ENCODE measurements at places on chromosomes 3 and 15.

- no peak for DNase-seq
These were observed 200.3 kb upstream of the SEMA6D start for GRCh38 chr15:47516972-47517371.

- peak; percentile 79 for DNase-seq
These were observed 1.7 kb upstream of the SLC9A9 start for GRCh38 chr3:143849854-143850549.

DNA sequence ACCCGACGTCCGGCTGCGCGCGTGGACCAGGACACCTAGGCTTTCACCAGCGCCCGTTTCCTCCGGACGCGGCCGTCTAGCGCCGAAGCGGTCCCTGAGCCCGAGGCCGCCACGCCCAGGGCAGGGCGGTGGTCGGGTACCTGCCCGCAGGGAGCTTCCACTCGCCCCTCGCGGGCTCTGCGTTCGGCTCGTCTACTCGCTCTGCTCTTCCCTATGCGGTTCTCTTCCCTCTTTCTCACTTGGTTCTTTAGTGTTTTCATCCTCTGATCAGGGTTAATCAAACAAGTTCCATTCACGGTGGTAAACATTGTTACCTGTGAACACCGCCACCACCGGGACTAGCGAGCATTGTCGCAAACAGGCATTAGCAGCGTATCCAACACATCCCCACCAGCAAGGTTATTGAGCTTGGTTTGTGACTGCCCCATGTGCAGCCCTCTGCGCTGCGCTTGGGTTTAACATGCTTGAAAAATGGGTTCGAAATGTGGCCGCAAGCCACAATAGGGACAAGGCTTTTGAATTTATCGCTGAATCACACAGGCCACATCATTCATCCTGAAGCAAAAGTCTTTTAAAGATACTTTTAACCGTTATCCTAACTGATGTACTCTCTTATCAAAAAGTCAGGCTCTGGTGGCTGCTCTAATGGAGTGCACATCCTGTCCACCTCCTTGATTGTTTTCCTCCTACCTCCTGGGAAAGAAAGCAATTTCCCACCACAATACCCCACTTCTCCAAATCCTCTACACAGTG, 843 bp upstream of the CD47 start:
- DNase-seq, result no peak

DNA sequence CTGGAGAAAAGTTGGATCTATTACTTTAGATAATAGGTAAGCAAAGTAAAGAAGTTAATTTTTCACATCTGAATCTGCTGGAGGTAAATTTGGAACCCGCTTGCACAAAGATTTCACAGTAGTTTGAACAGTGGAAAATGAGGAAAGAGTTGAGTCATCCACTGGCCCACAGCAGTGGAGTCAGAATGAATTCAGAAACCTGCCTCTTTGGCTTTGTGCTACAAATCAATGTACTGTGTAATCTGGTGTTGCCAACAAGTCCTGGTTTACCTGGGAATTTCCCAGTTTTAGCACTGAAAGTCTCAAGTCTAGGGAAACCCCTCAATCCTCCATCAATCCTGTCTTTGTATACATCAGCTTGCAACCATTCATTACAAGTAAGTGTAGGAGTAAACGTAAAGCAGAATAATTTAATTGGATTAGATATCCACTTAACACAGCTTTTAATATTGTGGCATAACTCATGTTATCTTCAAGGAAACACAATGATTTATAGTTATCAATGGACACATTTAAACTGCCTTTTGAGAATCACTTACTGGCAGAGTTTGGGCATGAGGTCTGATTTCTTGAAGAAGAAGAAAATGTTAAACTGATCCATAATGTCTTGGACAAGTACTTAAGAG, 100.6 kb downstream of the DCLK3 start:
- DNase-seq, result no peak

- no peak for DNase-seq
These were observed 183.7 kb downstream of the FRMD5 start for GRCh38 chr15:44011238-44011854.

- no peak for DNase-seq
These were observed 172.8 kb upstream of the UBE3A start for GRCh38 chr15:25611603-25612002.

DNA sequence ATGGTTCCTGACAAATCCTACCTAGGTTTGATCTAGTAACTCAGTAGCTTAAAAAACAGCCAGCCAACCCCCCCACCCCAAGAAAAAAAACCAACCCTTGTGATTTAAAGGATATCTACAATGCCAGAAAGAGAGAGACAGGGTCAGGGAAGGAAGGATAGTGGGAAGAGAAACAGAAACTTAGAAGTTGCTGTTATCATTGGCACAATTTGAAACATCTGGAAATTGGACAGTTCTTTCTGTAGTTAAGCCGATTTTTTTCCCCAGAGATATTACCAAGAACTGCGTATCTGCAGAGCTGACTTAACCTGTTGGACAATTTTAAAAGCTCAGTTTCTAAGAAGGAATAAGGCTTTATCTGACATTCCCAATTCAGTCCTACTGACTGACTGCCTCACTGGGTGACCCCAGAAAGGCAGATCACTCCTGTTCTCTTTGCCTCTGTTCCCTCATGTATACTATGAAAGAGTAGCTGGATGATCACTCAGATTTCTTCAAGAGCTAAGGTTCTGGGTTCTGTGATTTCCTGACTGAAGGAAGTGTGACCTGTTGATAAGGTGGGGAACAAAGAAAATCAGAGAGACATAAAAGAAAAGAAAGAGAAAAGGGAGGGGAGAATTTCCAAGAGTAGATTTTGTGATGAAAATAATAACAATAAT, 128.3 kb downstream of the MAP2K5 start:
- no peak for DNase-seq

Measured in fibroblast of skin of left quadriceps (primary cell).